ENCODE measurements at places on chromosomes 16 and 17. TPM values are rescaled to one million over a fixed set of nuclear protein-coding genes. Genes with fewer than 3 reads are reported as not detected.

DNA sequence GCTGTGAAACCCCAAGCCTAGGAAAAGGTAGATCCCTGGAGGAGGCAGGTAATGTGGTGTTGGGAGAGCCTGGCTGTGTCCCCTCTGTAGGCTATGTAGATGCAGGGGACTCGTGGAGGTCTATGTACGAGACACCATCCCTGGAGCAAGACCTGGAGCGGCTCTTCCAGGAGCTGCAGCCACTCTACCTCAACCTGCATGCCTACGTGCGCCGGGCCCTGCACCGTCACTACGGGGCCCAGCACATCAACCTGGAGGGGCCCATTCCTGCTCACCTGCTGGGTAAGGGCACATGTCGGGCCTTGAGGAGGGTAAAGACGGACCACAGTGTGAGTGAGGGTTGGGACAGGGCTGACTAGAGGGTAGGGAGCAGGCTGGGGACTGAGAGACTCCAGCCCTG is 12.0 kb downstream of the ACE start:
- H3K27me3 ChIP-seq, result no peaks in the 10 kb centered on the region
- H3K4me1 ChIP-seq, result no peaks in the 10 kb centered on the region
- DNase-seq, result no peak
- H3K4me3 ChIP-seq, result no peak overlapping the region
- no peak overlapping the region for H3K27ac ChIP-seq

- no peak for DNase-seq
- no peaks in the 10 kb centered on the region for H3K36me3 ChIP-seq
- H3K4me3 ChIP-seq, result no peak overlapping the region
- H3K27ac ChIP-seq, result no peak overlapping the region
- H3K4me1 ChIP-seq, result no peaks in the 10 kb centered on the region
These were observed 36.4 kb downstream of the SNX20 start for GRCh38 chr16:50644729-50645128.

- no peaks in the 10 kb centered on the region for H3K36me3 ChIP-seq
- no peak for DNase-seq
- no peak overlapping the region for H3K27ac ChIP-seq
- H3K4me1 ChIP-seq, result peaks cover 10% of the 10 kb centered on the region
- H3K4me3 ChIP-seq, result no peak overlapping the region
These were observed 25.8 kb upstream of the AKTIP start for GRCh38 chr16:53528797-53529196.

The TBC1D16 gene
- total RNA-seq, result 0.72 TPM

The KRT36 gene
- not detected for total RNA-seq

The EPOP gene
- total RNA-seq, result 0.59 TPM
